ENCODE measurements at places on chromosomes 1 and 21.

- DNase-seq, result no peak
These were observed 13.7 kb upstream of the FAM20B start for GRCh38 chr1:179012038-179012437.

- DNase-seq, result no peak
These were observed 51.7 kb downstream of the UMODL1 start for GRCh38 chr21:42122808-42123207.

DNA sequence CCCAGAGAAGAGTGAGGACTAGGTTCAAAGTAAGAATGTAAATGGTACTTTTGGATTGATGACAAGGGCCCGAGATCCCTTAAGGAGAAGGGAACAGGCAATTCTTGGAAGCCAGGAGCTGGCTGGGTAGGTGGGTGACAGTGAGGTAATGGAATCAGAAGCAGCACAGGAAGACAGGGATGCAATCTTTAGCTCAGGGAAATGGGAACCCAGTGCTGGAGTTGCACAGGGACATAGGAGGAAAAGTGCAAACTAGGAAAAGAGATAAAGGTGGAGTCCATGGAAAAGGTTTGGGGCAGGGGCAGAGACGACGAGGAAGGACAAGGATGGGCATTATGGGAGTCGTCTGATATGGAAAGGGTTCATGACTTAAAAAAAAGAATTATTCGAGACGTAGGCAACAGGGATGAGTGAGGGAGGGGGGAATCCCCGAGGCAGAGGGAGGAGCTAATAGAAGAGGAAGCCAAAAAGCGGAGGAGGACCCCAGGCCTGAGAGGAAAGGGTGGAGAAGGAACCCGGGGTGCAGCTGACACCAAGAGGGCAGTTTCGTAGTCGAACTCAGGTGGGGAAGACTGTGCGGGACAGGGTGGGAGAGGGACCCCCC is 495 bp downstream of the PI4KB start:
- DNase-seq, result peak; percentile 9

DNA sequence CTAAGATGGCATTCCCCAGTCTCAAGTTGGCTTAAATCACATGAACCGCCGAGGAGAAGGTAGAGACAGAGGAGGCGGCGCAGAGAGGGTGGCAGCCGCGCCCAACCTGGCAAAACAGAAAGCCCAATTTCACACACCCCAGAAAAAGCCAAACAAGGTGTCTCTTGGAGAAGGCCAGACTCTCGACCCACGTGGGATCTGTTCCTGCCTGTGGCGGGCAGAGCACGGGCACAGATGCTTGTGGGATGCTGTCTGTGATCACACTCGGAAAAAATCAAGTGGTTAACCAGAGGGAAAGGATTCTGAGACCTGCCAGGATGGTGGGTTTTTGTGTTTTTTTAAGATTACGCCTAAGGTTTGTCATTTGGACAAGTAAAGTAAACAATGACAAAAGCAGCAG is 80.7 kb downstream of the MRPL37 start:
- no peak for DNase-seq

GRCh38 chr1:225772323-225772768 is 5.3 kb upstream of the SRP9 start:
- no peak for DNase-seq

DNA sequence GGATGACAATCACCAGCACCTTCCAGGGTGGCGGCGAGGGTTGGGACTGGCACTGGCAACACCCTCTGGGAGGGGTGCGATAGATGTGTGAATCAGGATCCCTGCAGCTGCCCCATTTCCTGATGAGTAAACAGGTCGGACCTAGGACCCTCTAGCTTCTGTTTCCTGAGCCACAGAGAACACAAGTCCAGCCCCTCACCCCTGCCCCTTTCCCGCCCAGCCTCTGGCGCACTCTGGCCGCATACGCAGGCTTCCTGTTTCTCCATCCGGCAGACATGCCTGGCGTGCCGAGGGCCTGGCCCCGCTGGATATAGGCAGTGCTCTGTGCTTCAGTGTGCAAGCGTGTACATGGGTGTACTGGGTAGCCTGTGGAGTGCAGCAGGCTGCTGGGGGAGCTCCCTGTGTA is 4.6 kb downstream of the PEAR1 start:
- no peak for DNase-seq

GRCh38 chr1:192967901-192968300 is 91.3 kb downstream of the UCHL5 start:
- DNase-seq, result no peak

DNA sequence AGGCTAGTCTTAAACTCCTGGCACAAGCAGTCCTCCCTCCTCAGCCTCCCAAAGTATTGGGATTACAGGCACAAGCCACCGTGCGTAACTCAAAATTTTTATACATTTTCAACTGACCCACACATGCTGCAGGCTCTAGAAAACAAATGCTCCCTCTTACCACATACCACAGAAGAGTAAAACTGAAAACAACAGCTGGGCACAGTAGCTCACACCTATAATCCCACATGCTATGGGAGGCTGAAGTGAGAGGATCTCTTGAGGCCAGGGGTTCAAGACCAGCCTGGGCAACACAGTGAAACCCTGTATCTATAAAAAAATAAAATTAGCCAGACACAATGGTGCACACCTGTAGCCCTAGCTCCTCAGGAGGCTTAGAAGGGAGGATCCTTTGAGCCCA is 56.7 kb downstream of the AKT3 start:
- DNase-seq, result no peak

- no peak for DNase-seq
These were observed 42.2 kb upstream of the MAGOH start for GRCh38 chr1:53280496-53280895.

DNA sequence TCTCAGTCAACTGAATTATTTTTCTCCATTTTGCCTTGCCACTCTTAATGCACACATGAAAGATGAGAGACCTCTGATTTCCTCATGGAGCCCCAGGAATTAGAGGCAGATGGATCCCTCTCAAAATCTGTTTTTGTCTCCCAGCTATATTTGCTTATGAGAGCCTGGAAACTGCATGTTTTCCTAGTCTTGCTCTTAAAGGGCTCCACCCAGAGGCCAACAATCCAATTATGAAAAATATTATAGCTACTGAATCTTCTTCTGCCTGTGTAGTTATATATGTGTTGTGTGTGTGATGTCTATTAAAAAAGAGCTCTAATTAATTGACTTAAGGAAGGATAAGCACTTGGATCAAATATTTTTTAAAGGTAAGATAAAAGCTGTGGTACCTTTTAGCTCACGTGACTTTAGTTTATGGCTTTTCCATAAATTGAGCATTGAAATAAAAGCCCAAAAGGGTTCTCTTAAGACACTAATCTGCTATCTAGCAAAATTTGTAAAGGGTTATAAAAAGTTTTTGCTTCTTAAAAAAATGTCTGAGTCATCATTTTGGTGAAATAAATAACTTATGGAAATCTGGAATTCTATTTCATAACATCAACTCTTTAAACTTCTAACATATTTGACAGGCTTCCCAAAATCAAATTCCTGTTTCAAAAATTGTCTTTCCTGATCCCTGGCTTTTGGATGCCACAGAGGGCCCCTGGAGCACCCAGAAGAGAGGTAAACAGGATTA is 31.2 kb upstream of the TSPEAR start:
- no peak for DNase-seq

DNA sequence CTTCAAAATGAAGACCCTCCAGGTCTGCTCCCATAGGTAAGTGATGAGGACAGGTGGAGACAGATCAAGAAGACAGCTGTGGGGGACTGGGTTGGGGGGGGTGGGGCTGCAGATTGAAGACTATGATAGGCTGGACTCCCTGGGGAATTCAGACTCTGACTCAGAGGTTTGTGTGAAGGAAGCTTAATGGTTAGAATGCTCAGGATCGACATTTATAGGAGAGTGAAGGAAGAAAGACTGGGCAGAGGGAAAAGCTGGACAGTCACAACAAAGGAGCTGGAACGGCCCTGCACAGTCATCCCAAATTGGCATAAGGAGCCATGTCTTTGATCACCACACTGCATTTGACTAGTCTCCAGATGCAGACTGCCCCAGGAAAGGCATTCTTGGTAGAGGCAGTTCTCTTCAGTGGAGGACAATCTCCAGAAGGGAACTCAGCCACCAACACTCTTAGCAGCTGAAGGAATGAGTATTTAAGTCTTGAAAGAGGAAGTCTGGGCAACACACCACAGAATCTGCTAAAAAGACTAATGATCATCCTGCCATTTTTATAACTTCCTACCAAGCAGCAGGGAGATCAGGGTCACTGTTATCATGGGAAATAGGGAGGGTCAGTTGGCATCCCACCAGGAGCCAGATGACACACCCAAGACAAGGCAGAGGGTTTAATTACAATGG is 120.0 kb upstream of the ZC3H11B start:
- no peak for DNase-seq

DNA sequence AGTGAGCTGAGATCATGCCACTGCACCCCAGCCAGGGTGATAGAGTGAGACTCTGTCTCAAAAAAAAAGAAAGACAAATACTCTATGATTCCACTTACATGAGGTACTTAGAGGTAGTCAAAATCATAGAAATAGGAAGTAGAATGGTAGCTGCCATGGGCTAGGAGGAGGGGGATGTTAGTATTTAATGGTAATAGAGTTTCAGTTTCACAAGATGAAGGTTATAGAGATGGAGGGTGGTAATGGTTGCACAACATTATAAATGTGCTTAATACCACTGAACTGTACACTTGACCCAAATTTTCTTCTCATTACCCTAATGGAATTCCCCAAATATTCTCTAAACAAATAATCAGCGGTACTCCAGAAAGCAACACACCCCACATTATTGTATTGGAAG is 12.8 kb downstream of the EIF2B3 start:
- no peak for DNase-seq

GRCh38 chr1:172492421-172492820 is 40.5 kb upstream of the SUCO start:
- DNase-seq, result no peak

GRCh38 chr1:159556931-159557369 is 21.1 kb upstream of the OR10J5 start:
- no peak for DNase-seq

DNA sequence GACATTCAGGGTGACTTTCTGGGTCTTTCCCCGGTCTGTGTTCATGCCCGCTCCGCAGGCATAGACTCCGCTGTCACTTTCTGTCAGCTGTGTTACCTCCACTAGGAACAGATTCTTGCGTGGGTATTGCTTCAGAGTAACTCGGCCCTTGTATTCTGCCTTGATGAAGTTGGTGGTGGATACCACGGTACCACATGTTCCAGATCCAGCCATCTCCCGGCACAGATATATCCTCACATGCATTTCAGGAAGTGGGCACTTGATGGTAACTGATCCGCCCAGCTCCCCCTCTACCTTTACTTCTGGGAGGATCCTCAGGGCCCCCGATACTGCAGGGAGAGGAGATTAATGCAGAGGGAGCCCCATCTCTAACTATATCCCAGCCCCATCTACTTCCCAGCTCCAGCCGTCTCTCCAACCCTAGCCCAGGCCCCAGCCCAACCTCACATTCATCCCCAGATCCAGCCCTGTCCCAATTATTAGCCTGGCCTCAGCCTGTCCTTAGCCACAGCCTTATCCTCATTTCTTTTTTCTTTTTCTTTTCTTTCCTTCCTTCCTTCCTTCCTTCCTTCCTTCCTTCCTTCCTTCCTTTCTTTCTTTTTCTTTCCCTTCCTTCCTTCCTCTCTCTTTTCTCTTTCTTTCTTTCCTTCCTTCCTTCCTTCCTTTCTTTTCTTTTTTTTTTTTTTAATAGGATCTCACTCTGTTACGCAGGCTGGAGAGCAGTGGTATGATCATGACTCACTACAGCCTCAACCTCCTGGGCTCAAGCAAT is 7.8 kb downstream of the FCMR start:
- DNase-seq, result no peak

- DNase-seq, result no peak
These were observed 21.2 kb upstream of the FAM131C start for GRCh38 chr1:16094453-16095158.

GRCh38 chr1:53390261-53390660 is 62.4 kb upstream of the LRP8 start:
- no peak for DNase-seq

DNA sequence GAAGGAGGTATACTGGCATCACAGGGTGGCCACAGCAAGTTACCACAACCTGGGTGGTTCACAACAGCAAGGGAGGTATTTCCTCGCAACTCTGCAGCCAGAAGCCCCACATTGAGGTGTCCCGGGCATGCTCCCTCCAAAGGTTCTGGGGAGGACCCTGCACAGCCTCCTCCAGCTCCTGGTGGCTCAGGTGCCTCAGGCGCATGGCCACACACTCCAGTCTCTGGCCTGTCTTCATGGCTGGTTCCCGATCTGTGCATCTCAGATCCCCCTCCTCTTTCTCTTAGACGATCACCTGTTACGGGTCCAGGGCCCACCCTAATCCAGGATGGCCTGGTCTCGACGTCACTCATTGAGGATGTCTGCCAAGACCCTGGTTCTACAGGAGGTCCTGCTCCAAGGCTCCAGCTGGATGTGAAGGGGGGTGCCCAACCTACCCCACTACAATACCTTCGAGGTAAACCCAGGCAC is 6.7 kb upstream of the ARF1 start:
- no peak for DNase-seq

DNA sequence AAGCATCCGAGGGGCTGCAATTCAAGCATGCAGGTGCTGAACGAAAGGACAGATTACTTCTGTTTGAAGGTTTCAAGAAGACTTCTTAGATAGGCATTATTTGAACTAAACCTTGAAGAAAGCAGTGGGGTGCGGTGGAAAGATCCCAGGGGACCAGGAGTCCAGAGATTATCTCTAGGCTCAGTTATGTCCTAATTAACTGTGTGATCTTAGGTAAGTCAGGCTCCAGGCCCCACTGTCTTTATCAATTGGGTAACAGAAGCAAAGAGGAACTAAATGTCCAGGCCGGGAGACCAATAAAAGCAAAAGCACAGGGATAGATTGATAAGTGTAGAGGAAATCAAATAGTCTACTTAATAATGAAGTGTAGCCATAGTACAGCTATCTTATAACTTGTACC is 72.9 kb upstream of the CDC42BPA start:
- no peak for DNase-seq

GRCh38 chr1:147080006-147080661 is 92.1 kb downstream of the PRKAB2 start:
- DNase-seq, result no peak

- DNase-seq, result no peak
These were observed 8.3 kb downstream of the TSACC start for GRCh38 chr1:156346636-156347035.

- DNase-seq, result no peak
These were observed 9.3 kb downstream of the LRRC71 start for GRCh38 chr1:156929596-156930238.

DNA sequence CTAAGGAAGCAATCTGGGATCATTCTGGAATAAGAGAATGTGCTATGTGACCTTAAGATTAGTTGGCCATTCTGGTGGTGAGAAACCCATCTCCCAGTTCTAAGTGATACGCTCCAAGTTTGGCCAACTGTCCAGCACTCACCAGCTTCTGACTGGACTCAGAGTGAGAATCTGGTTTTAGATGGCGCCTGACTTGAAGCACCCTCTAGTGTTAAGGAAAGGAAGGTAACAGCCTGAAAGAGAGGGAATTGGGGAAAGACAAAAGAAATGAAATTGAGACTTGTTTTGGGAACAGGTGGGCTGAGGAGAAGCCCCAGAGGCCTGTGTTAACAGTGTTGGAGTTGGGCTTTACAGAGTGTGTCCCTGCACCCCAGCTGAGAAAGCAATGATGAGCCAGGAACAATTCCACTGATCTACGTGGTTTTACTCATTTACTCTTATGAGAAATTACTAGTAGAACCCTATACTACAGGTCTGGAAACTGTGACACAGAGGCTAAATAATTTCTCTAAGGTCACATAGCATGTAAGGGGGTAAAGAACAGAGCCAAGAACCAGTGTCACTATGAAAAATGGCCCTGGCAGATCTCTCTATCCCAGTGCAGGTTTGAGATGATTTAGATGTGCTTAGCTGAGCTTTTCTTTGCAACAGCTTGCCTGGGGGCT is 9.3 kb upstream of the FCAMR start:
- no peak for DNase-seq

GRCh38 chr1:157103268-157103667 is 3.7 kb upstream of the ETV3L start:
- DNase-seq, result no peak
